ENCODE measurements at places on chromosomes 12 and 14. TPM values are rescaled to one million over a fixed set of nuclear protein-coding genes. Genes with fewer than 3 reads are reported as not detected.

MSI1 gene
- total RNA-seq, result not detected

DNA sequence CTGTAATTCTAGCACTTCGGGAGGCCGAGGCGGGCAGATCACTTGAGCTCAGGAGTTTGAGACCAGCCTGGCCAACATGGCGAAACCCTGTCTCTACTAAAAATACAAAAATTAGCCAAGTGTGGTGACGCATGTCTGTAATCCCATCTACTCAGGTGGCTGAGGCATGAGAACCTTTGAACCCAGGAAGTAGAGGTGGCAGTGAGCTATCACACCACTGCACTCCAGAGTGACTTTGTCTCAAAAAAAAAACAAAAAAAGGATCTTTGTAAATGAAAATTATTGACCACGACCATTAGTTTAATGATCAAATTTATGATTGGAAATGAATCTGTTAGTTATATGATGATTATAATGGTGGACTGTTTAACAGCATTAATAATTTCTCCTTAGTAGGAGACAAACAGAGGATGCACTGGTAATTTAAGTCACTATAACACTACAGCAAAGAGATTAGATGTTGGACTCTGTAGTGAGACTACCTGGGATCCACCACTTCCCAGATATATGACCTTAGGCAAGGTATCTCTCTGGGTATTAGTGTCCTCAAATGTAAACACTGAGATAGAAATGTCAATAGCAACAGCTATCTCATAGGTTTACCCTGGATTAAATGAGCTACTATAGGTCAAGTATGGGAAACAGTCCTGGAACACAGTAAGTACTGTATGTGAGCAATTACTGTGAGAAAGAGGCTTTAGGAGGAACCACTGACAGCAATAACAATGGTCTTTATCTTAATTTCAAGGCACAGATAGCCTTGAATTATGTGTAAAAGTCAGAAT is 214.7 kb downstream of the NOVA1 start:
- DNase-seq, result no peak

DNA sequence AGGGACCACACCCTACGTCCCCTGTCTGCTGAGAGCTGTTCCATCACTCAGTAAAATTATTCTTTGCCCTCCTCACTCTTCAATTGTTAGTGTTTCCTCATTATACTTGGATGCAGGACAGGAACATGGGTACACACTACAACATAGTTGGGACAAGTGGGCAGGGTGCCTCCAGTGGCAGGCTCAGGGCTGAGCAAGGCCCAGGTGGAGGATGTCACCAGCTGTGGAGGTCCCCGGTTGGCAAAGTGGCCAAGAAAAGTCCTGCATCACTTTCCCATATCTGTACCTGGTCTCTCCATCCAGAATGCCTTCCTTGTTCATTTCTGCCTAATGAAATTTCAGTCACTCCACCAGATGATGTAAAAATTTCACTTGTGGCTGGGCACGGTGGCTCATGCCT is 72.7 kb upstream of the PPP4R3A start:
- DNase-seq, result no peak

DNA sequence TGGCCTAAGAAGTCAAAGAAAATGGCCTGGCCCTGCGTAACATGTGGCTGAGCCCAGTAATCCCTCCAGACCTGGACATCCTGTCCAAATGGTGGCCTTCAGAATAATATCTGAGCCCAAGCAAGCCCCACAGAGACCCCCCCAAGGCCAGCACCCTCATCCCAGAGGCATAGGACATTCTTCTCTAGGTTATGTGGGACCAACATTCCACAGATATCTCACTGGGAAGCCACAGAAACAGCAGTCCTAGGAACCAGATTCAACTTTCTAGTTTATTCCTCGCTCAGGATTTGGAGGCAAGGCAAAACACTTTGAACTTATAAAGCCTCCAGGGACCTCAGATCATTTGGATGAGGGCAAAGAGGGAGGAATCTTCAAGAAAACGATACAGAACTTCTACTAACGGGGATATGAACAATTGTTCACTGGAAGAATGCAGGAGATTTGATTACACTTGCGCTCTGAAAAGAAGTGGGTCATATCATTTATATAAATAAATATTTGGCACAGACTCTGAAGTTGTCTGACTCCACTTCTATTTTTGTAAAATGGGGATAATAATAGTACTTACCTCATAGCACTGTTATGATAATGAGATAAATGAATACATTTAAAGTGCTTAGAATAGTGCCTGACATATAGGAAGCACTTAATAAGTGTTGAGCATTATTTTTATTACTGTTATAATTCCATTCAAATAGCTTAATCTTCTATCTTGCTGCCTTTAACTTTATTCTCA is 171.5 kb downstream of the NUAK1 start:
- no peak for DNase-seq

BLOC1S1 gene
- 47.6 TPM for total RNA-seq

CYP27B1 gene
- 0.86 TPM for total RNA-seq

DNA sequence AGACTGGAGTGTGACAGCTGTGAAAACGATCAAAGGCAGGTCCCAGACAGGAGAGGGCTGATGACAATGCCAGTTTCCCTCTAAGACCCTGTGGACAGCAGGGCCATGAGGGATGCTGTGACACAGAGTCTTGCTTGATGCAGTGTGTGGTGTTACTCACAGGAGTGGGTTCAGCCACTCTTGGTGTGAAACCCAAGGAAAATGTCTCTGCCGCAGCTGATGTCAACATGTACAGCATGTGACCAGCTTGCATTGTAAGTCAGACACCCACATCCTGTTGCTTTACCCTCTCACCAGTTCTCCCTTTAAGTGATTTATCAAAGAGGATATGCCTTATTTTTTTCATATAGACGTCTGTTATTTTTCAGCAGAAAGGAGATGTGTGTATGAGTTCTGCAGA is 268.6 kb downstream of the BTG1 start:
- DNase-seq, result peak; percentile 30

ALDH1L2 gene
- 50.9 TPM for total RNA-seq

GRCh38 chr12:42326541-42327226 is 717 bp downstream of the PPHLN1 start:
- peak; percentile 73 for DNase-seq

CABP1 gene
- not detected for total RNA-seq

DNA sequence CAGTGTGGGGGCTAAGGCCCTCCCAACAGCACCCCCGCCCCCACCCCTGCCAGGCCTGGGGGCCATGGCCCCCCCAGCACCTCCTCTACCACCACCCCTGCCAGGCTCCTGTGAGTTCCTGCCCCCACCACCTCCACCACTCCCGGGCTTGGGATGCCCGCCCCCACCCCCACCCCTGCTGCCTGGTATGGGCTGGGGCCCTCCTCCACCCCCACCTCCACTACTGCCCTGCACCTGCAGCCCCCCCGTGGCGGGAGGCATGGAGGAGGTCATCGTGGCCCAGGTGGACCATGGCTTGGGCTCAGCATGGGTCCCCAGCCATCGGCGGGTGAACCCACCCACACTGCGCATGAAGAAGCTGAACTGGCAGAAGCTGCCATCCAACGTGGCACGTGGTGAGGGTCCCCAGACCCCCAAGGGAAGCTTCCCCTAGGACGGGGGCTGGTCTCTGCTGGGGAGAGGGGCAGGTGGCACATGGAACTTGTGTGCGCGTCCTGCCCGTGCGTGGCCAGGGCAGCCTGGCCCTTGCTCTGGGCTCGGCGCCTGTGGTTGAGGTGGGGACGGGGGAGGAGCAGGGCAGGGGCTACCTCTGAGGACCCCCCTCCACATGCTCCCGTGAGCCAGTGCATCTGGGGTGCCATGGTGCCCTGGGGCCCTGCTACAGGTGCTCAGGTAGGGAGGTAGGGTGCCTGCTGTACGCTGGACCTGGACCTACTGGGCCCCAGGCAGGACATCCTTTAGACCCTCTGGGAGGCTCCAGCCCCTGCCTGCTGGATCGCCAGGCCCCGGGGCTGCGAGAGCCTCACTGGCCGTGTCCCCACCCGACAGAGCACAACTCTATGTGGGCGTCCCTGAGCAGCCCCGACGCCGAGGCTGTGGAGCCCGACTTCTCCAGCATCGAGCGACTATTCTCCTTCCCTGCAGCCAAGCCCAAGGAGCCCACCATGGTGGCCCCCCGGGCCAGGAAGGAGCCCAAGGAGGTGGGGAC is 16.1 kb upstream of the ADSS1 start:
- DNase-seq, result no peak

ANO2 gene
- total RNA-seq, result not detected

DNA sequence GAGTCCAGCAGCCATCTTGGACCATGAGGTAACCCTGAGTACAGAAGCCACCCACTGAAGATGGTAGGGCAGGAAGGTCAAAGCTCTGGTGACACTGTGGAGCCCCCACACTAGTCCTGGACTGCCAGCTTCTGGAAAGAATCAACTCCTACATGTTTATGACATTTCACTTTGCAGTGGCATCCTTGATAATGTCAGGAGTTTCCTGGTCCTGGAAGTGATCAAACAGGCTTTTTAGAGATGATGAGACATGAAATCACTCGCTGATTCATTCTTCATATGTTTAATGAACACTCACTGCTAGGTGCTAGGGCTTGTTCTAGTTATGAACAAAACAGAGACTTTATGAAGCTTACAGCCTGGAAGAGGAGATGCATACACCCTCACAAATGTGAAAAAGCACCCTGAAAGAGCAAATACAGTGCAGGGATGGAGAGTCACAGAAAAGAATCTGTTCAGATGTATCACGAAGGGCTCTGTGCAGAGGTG is 15.8 kb upstream of the HNF1A start:
- DNase-seq, result peak; percentile 45

DNA sequence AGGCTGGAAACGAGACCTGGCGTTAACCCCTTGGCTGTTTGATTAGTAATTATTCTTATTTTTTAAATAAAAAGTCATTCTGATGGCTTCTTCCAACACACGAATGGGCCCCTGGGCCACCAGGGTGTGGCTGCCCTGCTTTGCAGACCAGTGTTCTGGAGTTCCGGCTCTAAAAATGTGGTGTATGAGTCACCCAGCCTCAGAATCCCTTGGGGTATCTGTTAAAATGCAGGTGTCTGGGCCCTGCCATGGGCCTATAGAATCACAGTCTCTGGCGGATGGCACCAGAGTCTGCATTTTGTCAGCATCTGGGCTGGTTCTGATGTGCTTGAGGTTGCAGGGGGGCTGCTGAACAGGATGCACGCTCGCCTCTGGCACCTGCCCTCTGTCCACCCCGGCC is 2.5 kb upstream of the PSMC1 start:
- DNase-seq, result no peak

GRCh38 chr14:95039259-95039992 is 117.9 kb downstream of the DICER1 start:
- no peak for DNase-seq

DNA sequence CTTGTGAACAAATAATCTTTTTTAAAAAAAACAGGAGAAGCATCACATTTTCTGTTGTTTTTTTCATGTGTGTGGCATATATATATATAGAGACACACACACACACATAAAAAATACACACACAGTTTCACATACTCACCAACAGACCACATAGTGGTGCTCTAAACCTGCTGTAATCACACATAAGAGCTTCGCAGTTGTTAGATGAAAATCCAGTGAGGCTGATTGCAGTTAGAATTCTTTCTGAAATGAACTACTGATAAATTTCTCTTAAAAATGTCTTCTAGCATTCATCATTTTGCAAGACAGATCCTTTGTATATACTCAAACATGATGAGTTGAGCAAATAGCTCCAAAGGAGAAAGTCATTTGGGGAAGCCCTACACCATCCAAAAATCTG is 434.3 kb upstream of the STXBP6 start:
- DNase-seq, result no peak

TAS2R7 gene
- not detected for total RNA-seq

TBX5 gene
- 23.9 TPM for total RNA-seq

DNA sequence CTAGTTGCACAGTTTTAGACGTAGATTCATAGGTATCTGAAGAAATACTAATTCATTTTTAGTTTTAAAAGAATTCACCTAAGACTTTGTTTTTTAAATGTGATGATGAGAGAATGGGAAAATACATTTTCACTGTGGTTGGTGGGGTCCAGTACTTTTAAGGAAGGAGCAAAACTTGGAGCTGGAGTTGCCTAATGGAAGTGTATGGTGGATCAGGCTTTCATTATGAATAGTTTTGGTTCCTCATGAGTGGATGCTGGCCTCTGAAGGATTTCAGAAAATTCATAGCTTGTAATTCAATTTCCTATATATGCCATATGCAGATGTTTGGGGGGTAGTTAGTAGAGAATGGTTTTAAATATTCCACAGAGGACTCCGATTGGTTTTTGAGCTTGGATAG is 27.1 kb downstream of the STK38L start:
- no peak for DNase-seq

DTX3 gene
- 19.6 TPM for total RNA-seq

EXOC3L4 gene
- not detected for total RNA-seq

DNA sequence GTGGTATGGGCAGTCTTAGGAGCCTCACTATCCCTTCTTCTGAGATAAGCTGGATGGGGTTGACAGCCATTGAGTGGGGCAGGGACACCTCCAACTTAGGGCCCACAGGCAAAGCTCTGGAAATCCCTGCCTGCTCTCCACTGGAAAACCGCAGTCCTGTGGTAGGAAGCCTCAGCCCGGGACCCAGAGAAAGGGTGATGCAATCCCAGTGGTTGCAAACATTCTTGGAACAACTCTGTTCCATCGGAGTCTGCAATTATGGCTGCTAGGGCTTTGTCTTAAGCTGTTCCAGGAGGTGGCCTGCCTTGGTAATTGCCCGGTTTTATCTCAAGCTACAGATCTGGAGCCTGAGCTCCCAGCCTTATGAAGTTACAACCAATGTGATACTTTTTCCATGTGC is 133.4 kb downstream of the DICER1 start:
- DNase-seq, result peak; percentile 67

HPD gene
- total RNA-seq, result not detected

DNA sequence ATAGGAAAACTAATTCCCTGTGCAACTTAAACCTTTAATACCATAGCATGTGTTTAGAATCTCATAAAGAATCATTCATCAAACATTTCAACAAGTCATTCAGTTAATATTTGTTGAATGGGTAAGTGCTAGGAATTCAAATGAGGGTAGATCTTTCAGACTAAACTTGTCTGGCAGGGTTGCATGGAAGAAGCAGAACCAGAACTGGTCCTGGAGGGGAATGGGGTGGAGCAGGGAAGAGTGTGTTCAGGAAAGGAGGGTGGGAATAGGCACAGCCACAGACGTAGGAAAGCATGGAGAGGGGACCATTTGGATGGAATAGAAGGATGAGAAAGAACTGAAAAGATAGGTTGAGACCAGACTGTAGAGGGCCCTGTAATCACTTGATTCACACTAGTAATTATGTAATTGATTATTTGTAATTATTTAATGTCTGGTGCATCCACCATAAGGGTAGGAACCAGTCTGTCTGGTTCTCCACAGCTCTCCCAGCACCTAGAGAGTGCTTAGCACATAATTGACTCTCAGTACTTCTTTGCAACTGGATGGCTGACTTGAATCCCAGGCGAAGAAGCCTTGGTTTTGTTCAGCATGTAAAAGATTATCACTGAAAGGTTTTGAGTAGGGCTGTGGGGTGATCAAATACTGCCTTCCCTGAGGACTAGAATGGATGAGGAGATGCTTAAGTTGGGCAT is 3.0 kb upstream of the MAP3K9 start:
- no peak for DNase-seq
